ENCODE measurements at places on chromosomes 5 and 9.

GRCh38 chr9:73527521-73527920 is 375.9 kb downstream of the ANXA1 start:
- DNase-seq: no peak

- peak; percentile 45 for DNase-seq
Measured at GRCh38 chr5:64767959-64768357, 533 bp downstream of the SREK1IP1 start.

- no peak for DNase-seq
Measured at GRCh38 chr9:89622933-89623861, 18.4 kb downstream of the GADD45G start.

DNA sequence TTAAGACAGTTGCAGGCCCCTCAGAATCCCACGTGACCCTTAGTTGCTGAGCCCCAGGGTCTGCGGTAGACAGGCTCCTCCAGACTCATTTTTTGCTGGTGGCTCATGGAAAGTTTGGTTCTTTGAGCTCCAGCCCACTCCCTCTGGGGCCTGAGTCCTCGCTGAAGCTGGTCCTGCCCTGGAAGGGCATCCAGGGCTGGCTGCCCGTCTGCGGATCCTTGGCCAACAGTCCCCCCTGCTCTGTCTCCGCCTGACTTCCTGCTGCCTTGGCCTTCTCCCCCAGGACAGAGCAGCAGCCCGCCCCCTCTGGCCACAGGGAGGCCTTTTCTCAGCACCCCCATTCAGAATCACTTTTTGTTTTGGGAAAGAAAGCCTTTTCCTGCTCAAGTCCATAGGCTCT is 24.4 kb downstream of the SLC6A7 start:
- no peak for DNase-seq

DNA sequence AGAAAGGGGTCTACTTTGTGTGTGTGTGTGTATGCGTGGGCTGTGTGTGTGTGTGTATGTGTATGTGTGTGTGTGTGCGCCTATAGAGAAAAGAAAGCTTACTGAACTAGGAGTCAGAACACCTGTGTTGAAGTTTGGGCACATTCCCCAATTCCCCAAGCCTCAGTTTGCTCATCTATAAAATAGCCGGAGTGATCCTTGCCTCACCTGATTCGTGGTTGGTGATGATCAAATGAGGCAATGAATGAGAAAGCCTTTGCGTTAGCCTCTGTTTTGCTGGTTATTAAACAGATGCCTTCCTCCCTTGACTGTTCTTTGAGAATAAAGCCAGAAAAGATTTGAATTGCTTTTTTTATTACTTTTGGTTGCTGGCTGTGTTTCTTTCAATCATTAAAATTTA is 20.6 kb downstream of the ABLIM3 start:
- no peak for DNase-seq

DNA sequence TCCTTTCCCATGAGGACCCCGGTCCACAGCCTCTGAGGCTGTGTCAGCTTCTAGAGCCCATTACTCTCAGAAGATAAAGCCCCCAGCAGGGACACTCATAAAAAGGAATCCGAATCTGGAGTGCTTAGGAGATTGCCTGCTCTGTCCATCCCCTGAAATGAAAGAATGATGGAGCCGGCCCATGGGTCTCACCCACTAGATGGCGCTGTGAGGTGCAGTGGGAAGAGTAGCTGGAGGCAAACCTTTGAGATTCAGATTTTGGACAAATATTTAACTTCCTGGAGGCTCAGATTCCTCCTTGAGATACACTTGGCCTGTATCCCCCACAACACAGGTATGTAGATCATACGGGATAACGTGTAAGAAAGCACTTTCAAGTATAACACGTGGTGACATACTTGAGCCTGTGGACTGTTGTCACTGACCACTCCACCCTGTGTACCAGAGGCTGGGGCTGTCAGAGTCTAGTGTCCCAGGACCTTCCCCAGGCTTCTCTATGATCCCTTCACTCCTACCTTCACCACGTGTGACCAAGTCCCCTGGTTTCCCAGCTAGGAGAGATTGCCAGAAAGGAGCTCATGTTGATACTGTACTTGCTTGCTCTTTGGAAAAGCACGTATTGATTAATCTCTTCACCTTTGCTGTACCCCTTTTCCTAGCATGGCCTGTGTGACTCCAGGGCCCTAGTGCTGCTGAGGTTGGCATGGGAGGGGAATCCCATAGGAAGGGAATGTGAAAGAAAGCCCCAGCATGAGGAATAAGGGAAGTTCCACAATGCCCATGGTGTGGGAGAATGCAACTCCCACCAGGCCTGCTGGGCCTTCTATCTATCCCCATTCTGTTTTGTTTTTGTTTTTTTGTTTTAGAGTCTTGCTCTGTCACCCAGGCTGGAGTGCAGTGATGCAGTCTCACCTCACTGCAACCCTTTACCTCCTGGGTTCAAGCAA is 32.1 kb downstream of the TRMO start:
- peak; percentile 70 for DNase-seq

DNA sequence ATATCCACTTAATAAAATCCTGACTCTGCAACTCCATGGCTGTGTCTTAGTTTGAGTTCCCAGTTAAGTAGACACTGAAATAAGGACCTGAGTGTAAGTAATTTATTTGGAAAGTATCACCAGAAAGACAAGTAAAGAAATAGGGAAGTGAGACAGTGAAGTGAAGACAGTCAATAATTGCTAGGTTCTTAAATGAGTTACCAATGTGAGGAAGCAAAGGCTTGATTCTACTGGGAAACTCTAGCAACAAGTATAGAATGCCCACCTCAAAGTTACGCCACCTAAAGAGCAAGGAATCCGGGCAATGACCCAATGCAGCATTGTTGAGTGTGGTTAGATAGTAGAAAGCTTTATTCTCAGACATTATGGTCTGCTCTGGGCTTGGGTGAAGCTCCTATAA is 383.9 kb downstream of the TLR4 start:
- no peak for DNase-seq

- no peak for DNase-seq
Measured at GRCh38 chr5:160770718-160771117, 81.3 kb downstream of the ATP10B start.

DNA sequence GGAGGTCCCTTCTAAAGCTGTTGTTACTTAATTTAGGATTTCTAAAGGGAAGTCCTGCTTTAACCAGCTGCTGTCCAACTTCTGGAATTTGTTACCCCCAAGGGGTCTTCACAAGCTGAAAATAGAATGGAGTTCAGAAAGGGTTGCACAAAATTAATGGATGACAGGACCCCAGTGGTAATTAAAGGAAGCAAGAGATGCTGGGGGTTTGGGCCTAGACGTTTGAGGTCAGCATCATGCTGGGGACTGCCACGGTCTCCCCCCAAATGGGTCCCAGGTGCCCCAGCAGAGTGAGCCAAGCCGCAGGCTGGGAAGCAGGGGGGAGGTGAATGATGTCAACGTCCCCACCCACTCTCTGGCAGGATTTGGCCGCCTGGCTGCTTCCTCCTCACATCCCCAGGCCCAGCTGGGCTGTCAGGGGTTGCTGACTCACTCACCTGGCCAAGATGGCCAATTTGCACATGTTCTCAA is 97.5 kb upstream of the ARAP3 start:
- no peak for DNase-seq

DNA sequence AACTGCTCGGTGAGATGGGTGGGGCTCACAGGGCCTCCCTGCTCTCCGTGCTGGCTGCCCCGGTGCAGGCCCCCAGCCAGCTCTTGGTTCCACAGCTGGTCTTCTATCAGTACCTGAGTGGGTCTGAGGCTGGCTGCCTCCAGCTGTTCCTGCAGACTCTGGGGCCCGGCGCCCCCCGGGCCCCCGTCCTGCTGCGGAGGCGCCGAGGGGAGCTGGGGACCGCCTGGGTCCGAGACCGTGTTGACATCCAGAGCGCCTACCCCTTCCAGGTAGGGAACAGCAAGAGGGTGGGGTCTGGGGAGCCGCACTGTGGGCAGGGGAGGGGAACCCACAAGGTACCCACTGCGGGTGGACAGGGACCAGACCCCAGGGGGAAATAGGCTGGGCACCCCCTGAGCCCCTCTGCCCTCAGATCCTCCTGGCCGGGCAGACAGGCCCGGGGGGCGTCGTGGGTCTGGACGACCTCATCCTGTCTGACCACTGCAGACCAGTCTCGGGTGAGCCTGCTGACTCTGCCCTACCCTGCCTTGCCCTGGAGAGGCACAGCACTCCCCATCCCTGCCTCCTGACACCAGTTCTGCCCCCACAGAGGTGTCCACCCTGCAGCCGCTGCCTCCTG is 2.8 kb downstream of the MAMDC4 start:
- no peak for DNase-seq

DNA sequence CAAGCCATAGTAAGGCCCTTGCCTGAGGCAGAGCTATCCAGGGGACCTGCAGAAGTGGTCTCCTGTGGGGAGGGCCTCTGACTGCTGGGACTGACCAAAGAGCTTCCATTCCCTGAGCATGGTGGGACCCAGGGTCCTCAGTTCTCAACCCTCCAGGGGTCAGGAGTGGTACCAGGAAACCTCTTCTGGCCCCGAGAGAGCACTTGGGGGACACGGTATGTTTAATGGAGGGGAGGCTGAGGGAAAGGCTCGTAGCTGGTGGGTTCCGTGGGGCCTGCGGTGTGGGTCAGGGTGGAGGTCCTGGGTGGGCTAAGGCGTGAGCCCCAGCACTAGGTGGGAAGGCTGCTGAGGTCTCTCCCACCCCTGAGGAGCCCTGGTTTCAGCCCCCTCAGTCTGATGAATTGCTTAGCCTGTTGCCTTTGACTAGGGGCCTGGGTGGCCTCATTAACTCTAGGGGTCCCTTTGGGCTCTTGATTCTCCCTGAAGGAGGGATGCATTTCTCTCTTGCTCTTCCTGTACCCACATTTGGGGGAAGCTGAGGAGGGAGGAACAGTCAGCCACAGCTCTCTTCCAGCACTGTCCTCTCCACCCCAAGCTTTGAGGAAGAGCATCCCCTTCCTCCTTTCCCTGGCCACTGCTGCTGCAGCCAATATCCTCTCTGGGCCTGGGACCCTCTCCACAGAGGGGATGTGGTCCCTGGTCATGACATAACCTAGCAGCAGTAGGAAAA is 34.0 kb downstream of the CSF1R start:
- DNase-seq: peak; percentile 23

DNA sequence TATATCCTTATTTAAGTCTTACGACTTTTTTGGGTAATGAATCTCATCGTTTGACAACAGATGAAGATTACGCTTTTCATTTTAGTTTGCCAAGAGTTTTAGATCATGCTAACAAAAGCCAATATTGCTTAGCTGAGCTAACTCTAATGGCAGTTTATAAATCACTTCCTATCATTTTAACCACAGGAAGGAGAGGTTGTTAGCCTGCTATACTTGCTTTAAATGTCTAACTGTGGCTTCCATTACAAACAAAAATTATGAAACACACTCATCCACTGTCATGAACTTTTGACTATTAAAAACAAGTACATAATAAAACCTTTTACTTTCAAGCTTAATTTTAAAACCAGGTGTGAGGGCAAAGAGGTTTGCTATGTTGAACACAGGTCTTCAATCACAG is 53.7 kb upstream of the ANKH start:
- peak; percentile 23 for DNase-seq

- DNase-seq: no peak
Measured at GRCh38 chr5:124238350-124238749, 508.1 kb downstream of the ZNF608 start.
